GM12892 (cell line): ENCODE measurements at places on chromosomes 1 and 21.

DNA sequence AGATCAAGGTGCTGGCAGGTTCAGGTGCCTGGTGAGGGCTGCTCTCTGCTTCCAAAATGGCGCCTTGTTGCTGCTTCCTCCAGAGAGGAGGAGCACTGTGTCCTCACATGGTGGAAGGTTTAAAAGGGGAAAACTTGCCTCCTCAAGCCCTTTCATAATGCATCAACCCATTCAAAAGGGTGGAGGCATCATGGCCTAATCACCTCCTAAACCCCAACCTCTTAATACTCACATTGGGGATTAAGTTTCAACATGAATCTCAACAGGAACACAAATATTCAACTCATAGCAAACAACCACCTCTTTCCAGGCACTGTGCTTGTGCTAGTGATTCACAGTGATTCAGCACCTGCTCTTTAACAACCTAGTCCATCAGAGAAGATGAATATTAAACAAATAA, 4.2 kb downstream of the S100A12 start:
- DNase-seq = no peak

GRCh38 chr21:42474043-42474831, 21.8 kb downstream of the RSPH1 start:
- no peak for DNase-seq

- DNase-seq = peak; percentile 62
These were observed 57.3 kb downstream of the NKAIN1 start for GRCh38 chr1:31182352-31182751.

DNA sequence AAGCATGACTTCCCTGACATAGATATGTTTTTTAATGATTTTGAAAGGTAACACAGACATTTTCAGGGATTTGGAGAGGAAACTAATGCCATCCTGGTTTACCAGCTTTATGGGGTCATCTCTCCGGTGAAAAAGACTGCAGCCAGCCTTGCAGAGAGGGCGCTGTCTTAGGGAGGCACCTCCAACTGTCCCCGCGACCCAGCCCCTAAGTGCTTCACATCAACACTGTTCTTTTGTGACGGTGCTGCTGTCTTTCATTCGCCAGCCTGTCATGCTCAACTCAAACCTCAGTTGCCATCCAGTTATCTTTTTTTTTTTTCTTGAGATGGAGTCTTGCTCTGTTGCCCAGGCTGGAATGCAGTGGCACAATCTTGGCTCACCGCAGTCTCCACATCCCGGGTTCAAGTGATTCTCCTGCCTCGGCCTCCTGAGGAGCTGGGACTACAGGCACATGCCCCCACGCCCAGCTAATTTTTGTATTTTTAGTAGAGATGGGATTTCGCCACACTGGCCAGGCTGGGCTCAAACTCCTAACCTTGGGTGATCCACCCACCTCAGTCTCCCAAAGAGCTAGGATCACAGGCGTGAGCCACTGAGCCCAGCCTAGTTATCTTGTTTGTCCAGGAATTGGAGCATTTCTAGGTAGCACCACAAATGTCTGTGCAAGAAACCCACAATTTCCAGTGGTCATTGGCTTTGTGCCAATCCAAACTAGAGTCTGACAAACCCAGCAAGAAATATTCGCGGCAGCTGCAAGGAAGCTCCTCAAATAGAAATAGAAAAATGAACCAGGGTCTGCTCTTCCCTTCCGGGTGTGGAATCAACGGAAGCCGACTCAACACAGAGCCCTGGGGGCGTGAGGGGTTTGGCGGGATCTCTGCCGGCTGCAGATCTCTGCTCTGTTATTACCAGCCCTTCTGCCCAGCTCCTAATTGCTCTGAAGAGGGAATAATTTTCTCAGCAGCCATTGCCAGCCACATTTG, 24.2 kb downstream of the PDE9A start:
- DNase-seq = no peak

DNA sequence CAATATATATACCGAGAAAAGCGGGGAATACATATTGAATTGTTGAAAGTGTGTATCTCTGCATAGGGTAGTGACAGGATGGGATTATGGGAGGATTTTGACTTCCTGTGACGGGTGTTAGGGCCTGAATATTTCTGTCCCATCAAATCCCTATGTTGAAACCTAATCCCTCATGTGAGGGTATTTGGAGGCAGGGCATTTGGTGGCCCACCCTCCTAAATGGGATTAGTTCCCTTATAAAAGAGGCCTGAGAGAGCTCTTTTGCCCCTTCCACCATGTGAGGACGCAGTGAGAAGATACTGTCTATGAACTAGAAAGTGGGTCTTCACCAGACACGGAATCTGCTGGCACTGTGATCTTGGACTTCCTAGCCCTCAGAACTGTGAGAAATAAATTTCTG, 137.3 kb downstream of the ZSCAN20 start:
- no peak for DNase-seq

GRCh38 chr1:1907098-1907736, 7.8 kb upstream of the CALML6 start:
- no peak for DNase-seq

DNA sequence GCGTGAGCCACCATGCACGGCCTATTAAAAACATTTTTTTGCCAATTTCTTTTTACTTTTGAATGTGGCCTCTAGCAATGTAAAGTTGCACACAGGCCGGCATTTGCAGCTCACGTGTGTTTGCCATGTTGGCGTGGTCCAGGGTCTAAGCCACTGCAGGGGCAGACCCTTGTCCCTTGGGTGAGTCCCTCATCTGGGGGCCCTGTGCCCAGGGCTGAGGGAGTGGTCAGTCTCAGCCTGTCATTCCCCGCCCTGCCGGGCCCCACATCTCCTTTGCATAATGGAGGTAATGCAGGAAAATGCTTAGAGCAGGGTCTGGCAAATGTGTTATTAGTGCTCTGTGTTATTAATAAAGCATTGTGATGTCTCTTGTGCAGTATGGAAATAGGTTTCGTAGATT, 16.9 kb downstream of the AGPAT3 start:
- DNase-seq = no peak
